Activated CD4-positive, CD25-positive, alpha-beta regulatory T cell treated with anti-CD3 and anti-CD28 coated beads, Interleukin-2, amount 50 U/mL, for 24 hours (primary cell): ENCODE measurements at places on chromosomes 3 and 15.

- no peak for ATAC-seq
Observed at GRCh38 chr3:47661121-47661752, 82.6 kb upstream of the CSPG5 start.

GRCh38 chr15:33680336-33680735, 288.0 kb upstream of the CHRM5 start:
- no peak for ATAC-seq

DNA sequence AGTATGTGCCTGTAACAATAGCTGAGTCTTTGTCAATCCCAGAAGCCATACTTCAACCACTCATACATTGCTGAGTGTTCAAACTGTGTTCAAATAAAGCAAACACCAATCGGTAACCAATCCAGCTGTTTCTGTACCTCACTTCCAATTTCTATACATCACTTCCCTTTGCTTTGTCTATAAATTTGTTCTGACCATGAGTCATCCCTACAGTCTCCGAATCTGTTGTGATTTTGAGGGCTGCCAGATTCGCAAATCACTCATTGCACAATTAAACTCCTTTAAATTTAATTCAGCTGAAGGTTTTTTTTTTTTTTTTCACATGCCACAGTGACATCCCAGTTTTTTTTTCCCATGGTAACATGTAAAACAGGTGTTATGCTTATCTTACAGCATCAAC, 870.3 kb downstream of the NAALADL2 start:
- no peak for ATAC-seq

GRCh38 chr3:146256851-146257486, 6.1 kb upstream of the PLSCR4 start:
- ATAC-seq: no peak

DNA sequence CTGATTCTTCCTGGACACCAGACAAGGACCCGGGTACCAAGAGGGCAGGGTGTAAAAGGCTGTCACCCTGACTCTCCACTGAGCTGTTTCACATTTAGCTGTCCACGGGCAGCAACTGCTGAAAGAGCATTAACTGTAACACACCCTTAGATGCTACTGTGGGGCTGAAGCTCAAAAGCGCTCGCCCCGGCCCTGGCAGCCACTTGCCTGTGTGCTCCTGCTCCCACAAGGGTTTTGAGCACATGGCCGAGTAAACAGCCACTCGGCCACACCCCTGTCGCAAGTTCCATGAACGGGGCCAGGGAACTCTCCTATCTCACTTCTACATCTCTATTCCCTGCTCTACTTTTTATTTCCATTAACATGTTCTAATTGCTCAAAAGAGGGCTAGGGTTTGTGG, 421.7 kb downstream of the TUSC7 start:
- ATAC-seq: no peak

DNA sequence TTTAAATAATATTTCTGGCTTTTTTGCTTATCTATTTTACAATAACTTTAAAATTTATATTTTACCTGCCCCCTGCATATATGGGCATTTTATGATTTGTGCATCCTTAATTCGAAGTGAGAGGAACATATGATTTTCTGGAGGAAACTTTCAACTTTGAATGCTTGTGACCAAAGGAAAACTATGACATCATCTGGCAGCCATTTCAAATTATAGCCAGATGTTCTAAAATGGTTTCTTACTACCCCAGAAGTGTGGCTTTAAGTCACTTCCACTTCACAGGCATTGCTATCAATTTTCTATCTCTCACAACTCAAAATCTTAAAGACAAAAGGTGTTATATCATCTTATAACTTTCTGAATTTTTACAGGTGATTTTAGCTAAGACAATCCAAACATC, 508.8 kb downstream of the RBMS3 start:
- no peak for ATAC-seq

- ATAC-seq: no peak
Observed at GRCh38 chr15:65778269-65778668, 13.8 kb downstream of the DENND4A start.

DNA sequence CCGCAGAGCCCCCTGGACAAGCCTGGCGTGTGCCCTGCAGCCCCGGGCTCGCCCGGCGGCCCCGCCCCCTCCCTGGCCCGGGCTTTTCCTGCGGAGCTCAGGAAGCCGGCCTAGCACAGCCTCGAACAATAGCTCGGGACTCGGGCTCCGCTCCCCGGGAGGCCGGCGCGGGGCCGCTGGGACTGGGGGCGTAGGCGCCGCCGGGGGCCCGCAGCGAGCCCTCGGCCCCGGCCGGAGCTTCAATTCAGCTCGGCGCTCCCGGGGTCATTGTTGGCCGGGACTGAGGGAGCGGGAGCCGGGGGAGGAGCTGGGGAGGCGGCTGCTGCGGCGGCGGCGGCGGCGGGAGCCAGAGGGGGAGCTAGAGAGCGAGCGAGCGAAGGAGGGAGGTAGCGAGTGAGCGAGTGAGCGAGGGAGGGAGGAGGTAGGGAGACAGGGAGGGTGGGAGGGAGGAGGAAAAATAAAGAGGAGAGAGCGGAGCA, 41.0 kb upstream of the ROPN1 start:
- peak; percentile 86 for ATAC-seq
